ENCODE measurements at places on chromosomes 11 and 22.

GRCh38 chr11:22407921-22408320 is 69.7 kb downstream of the SLC17A6 start:
- DNase-seq = no peak

GRCh38 chr11:9719566-9720289 is 55.9 kb downstream of the SWAP70 start:
- peak; percentile 41 for DNase-seq

DNA sequence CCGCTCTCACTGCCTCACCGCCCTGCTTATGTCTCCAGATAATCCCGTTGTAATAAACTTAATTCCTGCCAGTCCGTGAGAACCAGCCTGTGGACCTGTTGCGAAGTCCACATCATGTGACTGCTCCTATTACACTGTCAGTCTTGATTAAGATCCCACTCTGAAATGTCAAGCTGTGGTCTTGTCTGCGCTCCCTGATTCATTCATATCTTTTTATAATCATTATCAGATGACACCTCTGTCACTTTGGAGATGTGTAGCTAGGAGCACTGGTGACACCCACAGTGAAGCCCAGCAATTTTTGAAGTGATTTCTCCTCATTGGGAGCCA is 377.3 kb downstream of the TBC1D22A start:
- no peak for DNase-seq

DNA sequence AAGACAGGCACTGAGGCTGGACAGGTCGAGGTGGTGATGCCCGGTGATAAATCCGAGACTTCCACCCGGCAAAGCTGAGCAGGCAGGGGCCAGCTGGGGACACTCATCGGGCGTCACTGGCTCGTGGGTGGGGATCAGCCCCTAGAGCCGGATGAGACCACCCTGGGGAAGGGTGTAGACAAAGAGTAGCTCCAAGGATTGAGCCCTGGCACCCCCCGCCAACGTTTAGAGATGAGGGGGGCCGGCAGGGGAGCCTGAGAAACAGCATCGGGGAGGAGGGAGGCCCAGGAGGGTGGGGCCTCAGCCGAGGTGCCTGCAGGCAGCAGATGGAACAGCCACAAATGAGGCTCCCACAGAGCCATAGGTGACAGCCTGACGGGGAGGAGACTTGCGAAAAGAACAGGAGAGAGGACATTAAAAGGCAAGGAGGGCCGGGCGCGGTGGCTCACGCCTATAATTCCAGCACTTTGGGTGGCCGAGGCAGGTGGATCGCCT is 27.4 kb upstream of the CBX7 start:
- no peak for DNase-seq

GRCh38 chr11:95095858-95096587 is 6.4 kb downstream of the ENDOD1 start:
- DNase-seq = no peak

DNA sequence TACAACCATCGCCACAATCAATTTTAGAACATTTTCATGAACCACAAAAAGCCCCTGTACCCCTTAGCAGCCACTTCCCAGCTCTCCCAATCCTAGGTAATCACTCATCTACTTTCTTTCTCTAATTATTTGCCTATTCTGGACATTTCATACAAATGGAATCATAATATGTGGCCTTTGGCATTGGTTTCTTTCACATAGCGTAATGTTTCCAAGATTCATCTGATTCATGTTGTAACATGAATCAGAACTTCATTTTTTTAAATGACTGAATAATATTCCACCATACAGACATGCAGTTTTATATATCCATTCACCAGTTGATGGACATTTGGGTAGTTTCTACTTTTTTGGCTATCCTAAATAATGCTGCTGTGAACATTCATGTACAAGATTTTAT is 56.2 kb upstream of the RCN1 start:
- no peak for DNase-seq

DNA sequence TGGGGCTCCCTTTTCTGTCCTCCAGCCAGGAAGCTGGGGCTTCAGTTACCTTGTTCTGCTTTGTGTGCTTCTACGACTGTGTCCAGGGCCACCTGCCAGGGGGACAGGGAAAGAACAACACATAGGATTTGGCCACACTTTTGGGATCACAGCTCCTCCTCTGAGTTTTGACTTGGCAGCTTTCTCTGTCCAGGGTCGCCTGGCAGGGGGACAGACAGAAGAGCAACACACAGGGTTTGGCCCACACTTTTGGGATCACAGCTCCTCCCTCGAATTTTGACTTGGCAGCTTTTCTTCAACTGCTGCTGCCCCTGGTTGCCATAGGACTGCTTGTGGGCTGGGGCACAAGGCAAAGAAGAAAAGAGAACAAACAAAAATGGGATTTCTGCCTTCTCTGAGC is 19.1 kb downstream of the INCENP start:
- DNase-seq = no peak
